ENCODE measurements at places on chromosomes 4 and X.

DNA sequence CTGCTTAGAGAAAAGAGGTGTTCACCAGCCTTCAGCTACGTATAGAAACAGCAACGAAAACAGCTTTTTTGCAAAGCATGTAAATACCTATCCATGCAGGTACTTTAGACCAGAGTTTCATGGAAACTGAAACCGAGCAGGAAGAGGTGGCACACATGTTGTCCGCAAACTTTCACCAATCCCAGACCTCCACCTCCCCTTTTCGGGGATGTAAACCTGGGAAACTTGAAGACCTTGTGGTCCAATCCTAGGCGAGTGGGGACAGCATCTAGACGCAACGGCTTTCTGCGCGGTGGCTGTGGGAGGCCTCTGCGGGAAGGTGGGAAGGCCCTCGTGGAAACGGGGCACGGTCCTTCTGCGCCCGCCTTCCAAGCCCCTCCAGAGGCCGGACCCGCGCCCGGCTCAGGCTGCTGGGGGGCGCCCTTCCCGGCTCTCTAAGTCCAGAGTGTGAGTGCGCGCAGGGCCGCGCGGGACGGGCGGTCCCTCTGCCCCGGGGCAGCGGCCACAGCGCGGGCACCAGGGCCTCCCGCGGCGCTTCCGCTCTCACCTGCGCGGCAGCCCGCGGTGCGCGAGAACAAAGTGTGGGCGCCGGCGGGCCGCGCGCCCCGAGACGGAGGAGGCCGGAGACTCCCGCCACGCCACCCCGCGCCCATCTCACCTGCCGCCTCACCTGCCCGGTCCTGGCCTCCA is 830 bp upstream of the SHROOM2 start:
- DNase-seq, result no peak

DNA sequence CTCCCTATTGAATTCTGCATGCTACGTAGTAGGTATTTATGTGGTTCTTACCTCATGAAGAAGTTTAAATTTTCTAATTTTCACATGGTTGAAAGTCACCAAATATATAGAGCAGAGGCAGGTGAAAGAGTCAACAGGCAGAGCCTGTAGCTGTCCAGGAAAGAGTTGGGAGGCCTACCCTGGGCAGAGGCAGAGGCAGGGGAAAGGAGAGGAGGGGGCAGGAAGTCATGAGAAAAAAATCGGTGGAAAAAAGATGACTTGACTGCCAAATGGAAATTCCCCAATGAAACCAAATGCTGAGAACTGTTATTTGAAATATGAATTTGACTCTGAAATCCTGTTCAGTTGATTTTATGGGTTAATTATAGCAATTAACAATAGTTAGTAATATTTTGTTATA is 23.1 kb upstream of the GPR34 start:
- no peak for DNase-seq

DNA sequence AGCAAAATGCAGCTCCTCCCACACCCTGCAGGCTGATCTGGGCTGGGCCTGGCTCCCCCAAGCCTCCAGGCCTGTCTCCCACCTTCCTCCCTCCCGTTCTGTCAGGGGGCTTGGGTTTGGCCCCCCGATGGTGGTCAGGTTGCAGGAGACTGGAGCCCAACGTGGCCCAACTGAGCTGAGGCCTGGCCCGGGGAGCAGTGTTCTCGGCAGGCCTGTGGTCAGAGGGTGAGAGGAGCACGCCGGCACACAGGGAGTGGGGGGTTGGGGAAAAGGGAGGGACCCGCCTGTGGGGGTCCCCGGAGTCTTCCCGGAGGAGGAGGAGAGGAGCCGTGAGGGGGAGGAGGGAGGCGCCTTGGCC is 43.2 kb upstream of the NKX1-1 start:
- no peak for DNase-seq

GRCh38 chr4:123342498-123342897 is 54.1 kb upstream of the SPRY1 start:
- DNase-seq, result no peak

DNA sequence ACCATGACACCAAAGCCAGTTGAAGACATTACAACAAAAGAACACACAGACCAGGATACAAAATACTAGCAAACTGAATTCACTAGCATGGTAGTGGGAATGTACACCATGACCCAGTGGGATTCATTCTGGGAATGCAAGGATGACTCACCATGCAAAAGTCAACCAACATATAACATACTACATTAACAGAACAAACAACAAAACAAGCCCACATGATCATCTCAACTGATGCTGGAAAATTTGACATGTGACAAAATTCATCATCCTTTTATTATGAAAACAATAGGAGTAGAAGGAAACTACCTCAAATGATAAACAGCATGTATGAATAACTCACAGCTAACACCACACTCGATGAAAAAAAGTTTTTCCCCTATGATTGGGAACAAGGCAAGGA is 190.2 kb downstream of the DCLK2 start:
- no peak for DNase-seq

DNA sequence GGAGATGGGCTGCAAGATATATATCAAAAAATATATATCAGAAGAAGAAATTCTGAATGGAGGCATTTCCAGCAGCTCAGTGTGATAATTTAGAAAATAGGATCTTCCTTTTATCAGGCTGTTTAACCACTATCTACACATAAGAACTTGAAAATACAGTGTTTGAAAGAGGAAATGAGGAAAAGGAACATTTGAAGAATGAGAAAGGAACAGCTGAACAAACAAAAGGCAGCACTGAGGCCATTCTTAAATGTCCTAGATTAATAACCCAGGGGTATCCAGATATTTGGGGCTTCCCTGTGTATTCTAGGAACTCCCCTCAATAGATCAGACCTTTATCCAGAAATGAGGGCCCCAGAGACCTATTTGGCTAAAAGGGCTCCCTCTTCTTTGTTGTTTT is 4.1 kb downstream of the SLC39A8 start:
- no peak for DNase-seq
